ENCODE measurements at places on chromosomes 7 and 10.

DNA sequence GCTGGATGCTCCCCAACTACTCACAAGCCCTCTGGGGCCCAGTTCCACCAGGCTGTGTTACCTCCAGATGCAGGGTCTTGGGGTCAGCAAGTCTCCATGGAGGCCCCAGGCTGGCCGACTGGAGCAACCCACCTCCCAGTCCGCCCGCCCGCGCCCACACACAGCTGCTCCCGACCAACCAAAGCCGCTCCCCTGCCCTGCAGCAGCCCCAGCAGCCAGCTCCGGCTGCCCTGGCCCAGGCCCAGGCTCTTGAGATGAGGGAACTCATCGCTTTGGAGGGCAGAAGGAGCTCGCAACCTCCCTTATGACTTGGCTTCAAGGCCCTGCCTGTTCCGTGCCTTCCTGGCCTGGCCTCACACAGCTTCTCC is 47.2 kb downstream of the LRRC20 start:
- DNase-seq: no peak

DNA sequence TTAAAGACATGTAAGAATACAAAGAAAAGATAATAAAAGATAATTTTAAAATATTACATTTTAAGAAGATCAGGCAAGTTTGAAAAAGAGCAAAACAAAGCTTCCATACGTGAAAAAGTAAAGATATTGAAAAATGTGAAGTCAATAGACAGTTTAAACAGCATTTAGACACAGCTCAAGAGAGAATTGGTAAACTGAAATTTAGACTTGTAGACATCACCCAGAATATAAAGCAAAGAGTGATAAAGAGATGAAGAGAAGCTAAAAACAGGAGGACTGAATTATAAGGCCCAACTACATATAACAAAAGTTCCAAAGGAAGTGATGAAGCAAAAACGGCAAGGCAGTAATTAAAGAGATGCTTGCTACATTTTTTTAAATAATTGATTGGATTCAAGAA is 13.8 kb downstream of the ADAM12 start:
- no peak for DNase-seq

DNA sequence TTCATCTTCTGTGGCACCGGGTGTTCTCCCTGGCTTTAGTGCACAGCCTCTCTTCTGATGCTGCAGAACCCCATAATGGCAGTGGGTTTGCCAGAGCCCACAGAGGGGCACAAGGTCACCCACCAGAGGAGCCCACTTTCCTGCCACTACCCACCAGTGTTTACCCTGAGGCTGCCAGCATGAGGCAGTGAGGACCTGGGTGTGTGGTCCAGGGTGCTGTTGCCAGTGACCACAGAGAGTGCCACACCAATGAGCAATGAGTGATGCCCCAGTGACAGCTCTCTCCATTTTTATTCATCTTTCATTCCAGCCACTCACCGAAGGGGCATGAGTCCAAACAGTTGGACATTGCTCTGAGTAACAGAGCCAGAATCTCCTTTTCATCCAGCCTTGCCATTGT is 34.8 kb downstream of the MTURN start:
- no peak for DNase-seq

DNA sequence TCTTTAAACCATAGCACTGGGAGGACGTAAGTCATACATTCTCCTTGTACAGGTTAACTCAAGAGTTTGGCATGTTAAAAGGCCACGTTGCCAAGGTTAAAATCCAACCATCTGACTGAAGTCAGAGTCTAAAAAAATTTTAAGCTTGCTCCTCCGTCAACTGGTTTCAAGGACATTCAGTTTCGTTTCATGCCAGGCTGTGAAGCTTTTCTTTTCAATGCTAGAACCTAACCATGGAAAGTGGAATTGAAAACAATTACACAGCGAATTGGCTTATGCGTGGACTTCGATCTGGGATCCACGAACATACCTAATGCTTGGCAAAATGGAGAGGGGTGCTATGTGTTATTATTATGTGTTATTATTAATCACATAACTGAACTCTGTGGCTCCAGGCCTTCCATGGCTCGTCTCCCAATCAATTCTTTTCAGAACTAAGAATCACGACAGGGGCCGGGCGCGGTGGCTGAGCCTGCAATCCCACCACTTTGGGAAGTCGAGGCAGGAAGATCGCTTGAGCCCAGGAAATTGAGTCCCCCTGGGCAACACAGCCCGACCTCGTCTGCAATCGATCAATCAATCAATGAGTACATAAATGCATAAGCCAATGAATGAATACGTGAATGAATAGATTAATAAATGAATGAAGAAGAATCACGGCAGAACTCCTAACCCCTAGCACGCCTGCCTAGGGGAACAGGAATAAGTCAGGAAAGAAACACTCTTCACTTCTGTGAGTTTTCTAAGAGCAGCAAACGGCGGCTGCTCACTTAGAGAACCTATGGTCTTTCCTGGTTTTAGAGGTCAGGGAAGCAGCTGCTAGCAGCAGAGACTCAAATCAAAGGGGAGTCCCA is 733 bp upstream of the ARL5B start:
- DNase-seq: no peak

DNA sequence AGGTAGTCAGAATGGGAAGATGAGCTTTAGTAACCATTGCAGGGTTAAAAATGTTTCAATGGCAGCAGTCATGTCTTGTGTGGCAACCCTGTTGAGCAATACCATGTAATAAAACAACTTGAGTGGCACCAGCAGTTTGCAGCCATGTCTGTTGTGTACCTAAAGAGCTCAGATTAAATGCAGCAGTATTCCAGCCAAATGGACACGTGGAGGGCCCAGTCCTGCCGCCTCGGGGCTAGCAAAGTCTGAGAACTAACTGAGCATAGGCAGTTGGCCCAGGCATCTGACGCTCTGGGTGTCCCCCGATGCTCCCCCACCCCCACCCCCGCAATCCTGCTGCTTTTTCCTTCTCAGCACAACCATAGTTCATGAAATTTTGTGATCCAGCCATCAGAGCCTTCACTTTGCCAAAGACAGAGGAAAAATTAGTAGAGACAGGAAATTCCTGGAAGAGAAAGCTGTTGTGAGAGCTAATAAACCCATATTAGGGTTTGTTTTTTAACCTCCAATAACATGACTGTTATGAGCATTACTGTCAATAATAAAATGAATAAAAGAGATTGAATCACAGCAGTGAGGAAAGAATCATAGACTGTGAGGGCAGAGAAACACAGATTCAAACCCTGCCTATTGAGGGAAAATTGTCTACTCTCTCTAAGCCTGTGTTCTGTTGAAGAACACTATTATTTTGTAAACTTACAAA is 220.6 kb upstream of the RHOBTB1 start:
- no peak for DNase-seq
